Right forelimb (tissue), 1 donor: ENCODE measurements at places on chromosomes 6 and 20.

DNA sequence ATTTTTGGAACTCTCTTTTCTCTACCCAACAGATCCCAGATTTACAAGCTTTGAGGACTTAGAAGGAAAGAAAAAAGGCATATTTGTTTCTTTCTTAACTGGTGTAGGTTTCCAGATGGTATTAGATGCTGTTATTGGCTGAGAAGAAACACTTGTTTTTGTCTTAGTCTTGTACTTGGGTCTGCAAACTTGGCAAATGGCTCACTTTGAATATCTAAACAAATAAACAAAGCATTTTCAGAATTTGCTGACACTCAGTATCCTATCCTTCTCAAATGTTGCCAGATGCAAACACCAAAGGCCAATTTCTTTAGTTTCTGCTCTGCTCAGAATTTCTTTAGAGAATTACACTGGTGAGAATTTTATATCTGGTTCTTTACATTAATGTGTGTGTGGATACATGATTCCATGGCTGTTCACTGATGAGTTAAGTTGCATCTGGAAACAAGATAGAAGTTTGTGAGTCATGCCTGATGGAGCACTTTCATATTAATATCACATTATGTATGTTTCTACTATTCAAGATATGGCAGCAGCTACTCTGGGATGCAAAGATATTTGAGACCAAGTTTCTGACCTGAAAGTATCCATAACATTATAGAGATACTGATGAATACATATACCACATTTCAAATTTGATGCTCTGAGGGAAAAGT is 43.7 kb upstream of the CEP162 start:
- DNase-seq, result no peak

GRCh38 chr20:19354950-19355349 is 142.5 kb downstream of the SLC24A3 start:
- no peak for DNase-seq

DNA sequence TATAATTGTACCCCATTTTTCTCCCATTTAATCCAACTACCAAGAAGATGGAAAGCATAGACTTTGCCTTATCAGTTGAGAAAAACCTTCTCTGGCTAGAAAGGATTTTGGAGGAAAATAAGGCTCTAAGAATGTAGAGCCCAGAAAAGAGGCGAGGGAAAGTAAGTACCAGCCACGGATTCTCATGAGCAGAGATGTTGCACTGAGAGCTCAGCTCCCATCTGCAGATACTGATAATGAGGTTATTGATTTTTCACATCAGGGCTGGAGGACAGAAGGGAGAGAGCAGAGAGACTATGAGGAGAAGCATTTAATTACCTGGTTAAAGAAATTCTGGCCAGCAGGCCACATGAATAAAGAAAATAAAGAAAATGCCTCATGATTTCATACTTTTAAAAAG is 104.4 kb upstream of the FAM184A start:
- no peak for DNase-seq

DNA sequence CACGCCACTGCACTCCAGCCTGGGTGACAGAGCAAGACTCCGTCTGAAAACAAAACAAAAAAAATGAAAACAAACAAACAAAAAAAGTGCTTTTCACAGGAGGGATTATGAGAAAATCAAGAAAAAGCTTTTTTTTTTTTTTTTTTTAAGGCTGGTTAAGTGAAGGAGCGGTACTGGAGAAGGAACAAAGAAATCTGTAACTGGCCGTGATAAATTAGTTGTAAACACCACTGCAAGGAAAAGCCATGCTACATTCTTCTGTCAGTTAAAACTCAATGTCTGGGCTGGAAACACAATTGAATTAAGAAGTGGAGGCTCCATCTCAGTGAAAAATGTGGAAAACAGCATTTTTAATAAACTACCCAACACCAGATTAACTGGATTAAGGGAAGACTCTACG is 6.3 kb upstream of the GMPR start:
- DNase-seq, result no peak

DNA sequence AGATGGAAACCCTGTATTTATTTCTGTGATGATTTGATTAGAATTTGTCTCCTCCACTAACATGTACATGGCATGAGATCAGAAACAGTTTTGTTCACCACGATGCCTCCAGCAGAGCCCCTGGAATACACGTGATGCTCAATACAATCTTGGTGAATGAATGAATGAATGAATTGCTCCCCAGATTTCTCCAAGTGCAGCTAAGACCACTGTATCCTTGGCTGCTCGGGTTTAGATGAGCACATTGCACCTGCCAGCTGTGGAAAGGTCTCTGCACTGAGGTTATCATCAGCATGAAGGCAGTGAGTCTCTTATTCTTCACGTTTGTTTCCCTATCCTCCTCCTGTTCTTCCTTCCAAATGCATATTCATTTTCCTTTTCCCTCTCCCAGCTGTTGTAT is 17.9 kb downstream of the CASS4 start:
- no peak for DNase-seq

DNA sequence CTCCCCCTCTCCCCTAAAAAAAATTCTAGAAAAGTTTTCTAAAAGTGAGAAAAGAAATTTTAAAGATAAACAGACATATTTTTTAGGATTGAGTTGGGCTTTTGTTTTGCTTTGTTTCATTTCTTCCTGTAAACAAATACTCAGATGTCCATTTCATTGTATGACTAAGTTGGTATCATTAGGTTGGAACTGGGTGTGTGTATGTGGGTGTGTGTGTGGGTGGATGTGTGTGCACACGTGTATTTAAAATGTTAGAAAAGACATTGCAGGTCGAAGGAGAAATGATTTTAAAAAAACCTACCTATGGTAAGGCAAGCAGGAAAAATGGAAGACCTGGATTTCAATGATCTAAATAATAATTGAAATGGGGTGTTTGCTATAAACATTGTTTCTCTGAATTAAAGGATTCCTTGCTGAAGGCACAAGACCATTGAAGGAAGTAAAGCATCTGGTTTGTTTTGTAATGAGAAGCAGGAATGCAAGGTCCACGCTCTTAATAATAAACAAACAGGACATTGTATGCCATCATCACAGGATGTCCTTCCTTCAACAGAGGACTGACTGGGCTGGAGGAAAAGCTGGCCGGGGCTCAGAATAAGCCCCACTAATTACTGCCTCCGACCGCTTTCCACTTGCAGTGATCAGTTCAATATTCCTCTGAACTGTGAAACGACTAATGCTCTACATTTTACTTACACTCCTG is 996 bp upstream of the PRDM1 start:
- DNase-seq, result no peak

DNA sequence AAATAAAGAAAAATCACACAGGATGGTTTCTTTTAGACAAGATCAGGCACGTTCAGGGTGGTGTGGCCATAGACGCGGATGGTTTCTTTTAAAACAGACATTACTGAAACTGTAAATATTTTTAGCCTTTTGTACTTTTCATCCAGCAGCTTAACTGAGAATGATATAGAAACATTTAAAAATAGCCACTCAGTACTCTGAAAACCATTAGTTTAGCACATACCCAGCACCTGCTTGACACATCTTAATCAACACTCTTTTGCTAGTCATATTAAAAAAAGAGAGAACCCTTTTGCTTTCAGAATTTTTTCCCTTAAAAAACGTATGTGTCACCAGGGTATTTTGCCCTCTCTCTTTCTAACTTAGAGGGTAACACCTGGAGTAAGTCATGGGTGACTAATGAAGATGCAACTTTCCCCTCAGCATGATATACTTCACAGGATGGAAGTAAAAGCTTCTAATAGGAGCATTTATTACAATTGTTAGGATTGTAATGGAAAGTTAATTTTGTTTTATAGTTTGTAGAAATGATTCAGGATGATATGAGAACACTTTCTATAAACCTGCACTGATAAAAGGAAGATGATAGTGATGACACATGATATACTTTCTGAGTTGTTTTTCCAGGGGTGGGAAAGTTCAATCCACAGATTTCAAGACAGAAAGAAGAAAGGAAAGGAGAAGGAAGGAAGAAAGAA is 45.2 kb downstream of the BACH2 start:
- DNase-seq, result no peak

DNA sequence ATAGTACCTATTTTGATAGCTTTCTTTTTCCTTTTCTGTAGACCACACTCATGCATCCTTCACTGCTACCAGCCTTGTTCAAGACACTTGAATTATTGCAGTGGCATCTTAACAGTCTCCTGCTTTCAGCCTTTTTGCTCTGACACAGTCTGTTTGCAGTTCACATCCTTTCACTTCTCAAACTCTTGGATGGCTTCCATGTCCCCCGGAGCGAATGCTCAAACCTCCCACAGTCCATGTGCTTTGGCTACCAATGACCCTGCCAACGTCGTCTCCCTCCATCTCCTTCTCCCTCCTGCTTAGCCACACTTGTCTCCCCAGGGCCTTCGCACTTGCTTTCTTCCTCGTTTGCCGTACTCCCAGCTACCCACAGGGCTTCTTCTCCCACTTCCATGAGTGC is 270.0 kb upstream of the ZFP64 start:
- DNase-seq, result no peak

DNA sequence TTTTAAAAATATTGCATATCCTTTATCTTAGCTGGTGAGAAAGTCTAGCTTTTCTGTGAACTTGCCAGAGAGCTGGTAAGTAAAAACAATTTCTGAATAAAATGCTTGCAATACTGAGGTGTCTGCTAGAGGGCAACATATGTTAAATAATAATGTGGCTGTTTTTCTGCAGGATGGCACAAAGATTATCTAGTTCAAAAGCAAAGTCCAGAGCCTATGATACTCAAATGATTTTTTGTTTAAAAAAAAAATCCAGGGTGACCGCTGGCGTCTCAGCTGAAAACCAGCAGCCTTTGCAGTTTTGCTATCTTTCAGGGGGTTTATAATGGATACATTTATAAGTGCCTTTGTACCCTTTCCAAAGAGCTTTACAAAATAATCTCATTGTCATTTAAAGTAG is 194.9 kb downstream of the PHACTR1 start:
- no peak for DNase-seq

- no peak for DNase-seq
Measured at GRCh38 chr6:25863360-25863759, 10.7 kb downstream of the SLC17A3 start.

DNA sequence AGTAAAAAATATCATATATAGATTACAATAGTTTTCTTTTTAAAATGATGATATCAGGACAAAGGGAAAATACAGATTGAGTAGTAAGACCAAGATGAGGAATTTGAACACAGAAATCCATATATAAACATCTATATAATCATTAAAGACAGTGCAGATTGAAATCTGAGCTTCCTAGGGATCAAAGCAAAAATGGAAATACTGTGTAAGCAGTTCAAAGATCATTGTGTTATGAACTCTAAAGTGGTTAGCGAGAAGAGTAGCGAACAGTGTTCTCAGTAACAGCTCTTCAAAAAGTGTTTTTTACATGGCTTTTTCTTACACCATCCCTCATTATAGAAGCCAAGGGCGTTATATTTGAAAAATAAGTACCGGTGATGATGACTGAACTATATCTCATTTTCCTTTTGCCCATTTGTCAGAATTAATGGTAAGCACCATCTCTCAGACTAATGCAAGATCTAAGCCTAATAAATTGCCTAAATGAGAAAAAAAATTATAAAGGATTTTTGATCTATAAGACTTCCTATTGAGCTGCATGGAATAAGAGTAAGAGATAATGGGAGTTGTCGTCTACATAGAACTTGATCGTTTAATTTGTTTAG is 226.3 kb downstream of the ZFAND3 start:
- no peak for DNase-seq

DNA sequence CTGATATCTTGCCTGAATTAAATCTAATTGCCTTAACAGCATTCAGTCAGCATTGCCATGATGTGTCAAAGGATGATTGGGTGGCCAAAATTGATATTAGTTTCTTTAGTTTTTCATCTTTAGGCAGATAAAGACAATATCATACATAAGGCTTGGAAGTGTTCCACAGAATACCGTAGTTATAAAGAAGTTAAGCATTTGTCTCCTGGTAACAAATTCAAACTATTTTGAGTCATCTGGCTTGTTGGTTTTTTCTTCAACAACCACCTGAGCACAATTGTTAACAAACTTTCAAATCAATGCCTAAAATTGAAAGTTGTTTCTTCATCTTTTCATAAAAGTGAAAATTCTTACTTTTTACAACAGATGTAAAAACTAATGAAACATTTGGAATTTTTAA is 47.5 kb upstream of the ADGRF5 start:
- no peak for DNase-seq

DNA sequence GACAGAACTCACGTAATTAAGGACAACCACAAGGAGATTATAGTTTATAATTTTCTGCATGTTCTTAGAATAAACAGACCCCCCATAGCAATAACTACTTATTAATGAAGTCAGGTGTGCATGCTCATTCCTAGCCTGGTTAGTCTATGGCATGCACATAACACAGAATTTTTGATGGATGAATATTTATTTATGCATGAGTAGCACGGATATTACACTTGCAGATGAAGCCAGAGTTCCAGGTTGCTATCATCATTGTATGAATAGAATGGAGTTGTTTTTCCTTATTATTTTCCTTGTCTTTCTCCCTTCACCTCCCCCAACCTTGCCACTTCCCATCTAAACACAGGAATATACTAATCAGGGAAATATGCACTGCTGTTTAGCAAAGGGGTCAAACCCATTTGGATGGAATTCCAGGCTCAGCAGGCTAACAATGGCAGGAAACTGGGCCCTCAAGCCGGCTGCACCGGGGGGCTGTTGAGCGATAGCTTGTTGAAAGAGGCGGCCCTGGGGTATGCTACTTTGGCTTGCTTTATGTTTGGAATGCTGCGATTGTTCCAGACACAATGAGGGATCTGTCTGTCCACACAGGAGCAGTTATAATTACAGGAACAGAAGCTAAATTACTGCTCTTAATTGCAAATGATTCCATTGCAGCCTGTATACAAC is 112.6 kb downstream of the TMEM170B start:
- no peak for DNase-seq

GRCh38 chr6:159035891-159036290 is 8.9 kb downstream of the TAGAP start:
- DNase-seq, result no peak

- no peak for DNase-seq
Measured at GRCh38 chr6:110352563-110353262, 5.4 kb downstream of the METTL24 start.

DNA sequence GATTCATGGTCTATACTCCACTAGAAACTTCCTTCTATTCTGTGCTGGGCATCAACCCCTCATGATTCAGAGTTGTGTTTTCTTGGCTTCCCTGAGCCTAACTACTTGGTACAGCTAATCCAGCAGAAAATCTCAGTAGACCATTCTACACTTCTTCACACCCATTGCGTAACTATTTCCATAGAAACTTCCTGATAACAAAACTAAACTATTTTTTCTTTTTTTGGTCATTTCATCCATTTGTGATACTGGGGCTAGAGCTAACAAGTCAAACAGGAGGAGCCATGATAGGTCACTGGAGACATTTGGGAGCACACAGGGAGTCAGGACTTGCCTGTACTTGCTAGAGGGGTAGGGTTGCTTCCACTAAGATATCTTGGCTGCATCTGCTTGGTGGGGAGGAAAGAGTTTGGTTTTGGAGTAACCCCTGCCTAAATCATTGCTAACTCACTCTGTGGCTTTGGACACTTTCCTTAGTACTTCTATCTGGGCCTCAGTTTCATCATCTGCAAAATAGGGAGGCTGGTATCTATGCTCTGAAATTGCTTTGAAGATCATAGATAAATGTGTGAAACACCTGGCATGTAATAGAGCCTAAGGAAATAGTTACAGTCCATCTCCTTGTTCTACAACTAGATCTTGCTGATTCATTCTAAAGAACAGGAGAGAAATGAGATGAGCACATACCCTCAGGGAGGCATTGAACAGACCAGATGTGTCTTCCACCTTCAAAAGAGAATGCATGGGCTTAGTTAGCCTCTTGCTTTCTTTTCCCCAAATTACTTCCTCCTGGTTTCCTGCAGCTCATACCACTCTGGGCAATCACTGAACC is 127.9 kb upstream of the ADGRF1 start:
- no peak for DNase-seq
